Spleen (tissue), 13 donors: ENCODE measurements at places on chromosomes 4 and X. TPM values are rescaled to one million over a fixed set of nuclear protein-coding genes. Genes with fewer than 3 reads are reported as not detected.

DNA sequence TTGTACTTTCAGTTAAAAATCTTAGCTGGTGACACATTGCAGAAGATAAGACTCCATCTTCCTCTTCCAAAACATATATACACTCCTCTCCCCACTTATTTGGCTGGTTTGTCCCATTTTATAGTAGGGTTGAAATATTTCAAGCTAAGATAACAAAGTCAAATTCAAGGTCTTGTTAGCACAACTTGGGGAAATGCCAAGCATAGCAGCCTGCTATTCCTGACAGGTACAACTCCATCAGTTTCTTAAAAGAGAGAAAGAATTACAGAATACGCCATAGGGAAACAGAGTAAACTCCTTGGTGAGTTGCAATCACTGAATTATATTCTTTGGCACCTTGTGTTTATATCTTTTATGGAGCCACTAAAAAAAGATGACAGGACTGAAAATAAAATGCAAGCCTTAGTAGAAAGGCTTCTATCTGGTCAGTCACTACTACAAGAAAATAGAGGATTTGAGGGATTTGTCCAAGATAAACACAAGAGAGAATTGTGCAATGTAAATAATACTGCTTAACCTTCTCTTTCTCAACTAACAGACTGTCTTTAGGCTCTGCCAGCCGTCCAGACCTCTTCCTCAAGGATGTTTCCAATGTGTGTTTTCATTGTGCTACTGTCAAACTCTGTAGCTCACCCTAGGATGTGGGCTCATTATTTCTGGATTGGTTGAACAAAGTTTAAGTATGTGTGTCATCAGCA is 170.3 kb downstream of the VEGFC start:
- no peak overlapping the region for H3K4me3 ChIP-seq
- no peak for DNase-seq
- no peak overlapping the region for H3K27ac ChIP-seq
- no peaks in the 10 kb centered on the region for H3K4me1 ChIP-seq
- H3K27me3 ChIP-seq = no peaks in the 10 kb centered on the region
- H3K36me3 ChIP-seq = no peaks in the 10 kb centered on the region

- peaks cover under 1% of the 10 kb centered on the region for H3K36me3 ChIP-seq
- H3K27ac ChIP-seq = peak overlapping the region; percentile 97
These were observed 3.2 kb downstream of the TMEM165 start for GRCh38 chr4:55398966-55399365.

GRCh38 chr4:153634738-153635353 is 49.2 kb upstream of the TLR2 start:
- no peaks in the 10 kb centered on the region for H3K27me3 ChIP-seq
- DNase-seq = no peak
- H3K27ac ChIP-seq = no peak overlapping the region
- peaks cover 83% of the 10 kb centered on the region for H3K36me3 ChIP-seq
- peaks cover 5% of the 10 kb centered on the region for H3K4me1 ChIP-seq

- H3K27ac ChIP-seq = no peak overlapping the region
- no peaks in the 10 kb centered on the region for H3K4me1 ChIP-seq
- no peaks in the 10 kb centered on the region for H3K36me3 ChIP-seq
- no peaks in the 10 kb centered on the region for H3K27me3 ChIP-seq
- no peak overlapping the region for H3K4me3 ChIP-seq
These were observed 13.5 kb upstream of the CXCL6 start for GRCh38 chr4:73822812-73823504.

GRCh38 chr4:34281826-34282225 is 1962.5 kb downstream of the ARAP2 start:
- H3K27ac ChIP-seq = no peak overlapping the region
- H3K36me3 ChIP-seq = no peaks in the 10 kb centered on the region
- H3K27me3 ChIP-seq = no peaks in the 10 kb centered on the region
- DNase-seq = no peak
- H3K4me3 ChIP-seq = no peak overlapping the region

- H3K27ac ChIP-seq = no peak overlapping the region
- no peak overlapping the region for H3K4me3 ChIP-seq
- DNase-seq = no peak
These were observed 365.3 kb downstream of the MAPK10 start for GRCh38 chr4:85994576-85994975.

- H3K4me3 ChIP-seq = no peak overlapping the region
- H3K4me1 ChIP-seq = no peaks in the 10 kb centered on the region
- no peaks in the 10 kb centered on the region for H3K36me3 ChIP-seq
- H3K27ac ChIP-seq = no peak overlapping the region
These were observed 55.5 kb downstream of the BMPR1B start for GRCh38 chr4:94813221-94813620.

DNA sequence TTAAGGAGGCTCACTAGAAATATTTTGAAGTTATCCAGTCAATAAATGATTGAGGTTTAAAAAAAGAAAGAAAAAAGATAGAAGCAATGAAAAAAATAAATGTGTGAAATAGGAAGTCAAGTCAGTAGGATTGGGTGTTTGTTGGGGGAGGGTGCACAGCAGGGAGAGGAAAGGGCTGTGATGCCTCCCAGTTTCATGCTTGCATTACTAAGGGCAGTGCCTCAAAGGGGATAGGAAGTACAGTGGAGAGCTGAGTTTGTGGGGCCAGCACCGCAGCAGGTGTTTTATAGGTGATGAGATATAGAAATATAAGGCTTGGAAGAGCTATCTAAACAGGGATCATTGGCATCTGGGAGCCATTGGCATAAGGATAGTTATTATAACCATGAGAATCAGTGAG is 919.2 kb downstream of the STIM2 start:
- H3K27me3 ChIP-seq = no peaks in the 10 kb centered on the region
- H3K27ac ChIP-seq = no peak overlapping the region
- no peak overlapping the region for H3K4me3 ChIP-seq
- no peak for DNase-seq
- no peaks in the 10 kb centered on the region for H3K36me3 ChIP-seq
- H3K4me1 ChIP-seq = no peaks in the 10 kb centered on the region

PTCHD1 gene
- 0.13 TPM for polyA plus RNA-seq
